ENCODE measurements at places on chromosomes 4 and X.
A peak's percentile ranks its signal among the peaks of the same experiment; 100 is the strongest.

DNA sequence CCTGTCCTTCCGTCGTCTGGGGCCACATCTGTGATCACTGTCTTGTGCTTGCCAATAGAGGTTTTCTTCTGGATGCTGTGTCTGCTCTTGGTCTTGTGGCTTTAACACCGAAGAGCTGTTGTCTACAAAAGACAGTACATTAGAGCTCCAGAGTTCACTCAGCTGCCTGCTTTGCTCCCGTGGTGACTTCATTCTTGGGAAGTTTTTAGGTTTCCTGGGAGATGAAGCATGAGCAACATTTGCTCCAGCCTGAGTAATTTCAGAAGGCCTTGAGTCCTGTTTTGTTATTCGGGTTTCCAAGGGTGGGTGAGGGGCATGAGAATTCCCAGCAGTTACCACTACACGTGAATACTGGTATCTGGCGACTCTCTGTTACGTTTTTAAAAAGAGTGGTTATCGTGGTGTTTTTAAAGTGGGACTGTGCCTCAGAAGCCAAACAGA lies 189.2 kb downstream of the SHROOM3 start:
- DNase-seq, result peak; percentile 95

DNA sequence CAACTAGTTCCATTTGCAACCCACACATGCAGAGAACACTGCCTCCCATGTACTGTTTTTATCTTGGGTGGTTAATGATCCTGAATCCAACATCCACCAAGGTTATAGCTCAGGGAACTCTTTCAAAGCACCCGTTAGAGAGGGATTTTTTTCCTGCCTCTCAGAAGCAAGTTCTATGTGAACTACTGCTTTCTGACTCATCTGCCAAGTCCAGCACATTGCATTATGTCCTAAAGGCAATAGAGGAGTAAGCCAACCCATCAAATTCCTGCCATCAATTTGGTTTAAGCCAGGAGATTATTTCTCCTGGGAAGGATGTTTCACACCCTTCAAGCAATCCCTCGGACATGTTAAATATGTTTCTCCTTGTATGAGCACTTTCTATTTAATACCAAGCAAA lies 334.5 kb downstream of the GASK1B start:
- DNase-seq, result no peak

DNA sequence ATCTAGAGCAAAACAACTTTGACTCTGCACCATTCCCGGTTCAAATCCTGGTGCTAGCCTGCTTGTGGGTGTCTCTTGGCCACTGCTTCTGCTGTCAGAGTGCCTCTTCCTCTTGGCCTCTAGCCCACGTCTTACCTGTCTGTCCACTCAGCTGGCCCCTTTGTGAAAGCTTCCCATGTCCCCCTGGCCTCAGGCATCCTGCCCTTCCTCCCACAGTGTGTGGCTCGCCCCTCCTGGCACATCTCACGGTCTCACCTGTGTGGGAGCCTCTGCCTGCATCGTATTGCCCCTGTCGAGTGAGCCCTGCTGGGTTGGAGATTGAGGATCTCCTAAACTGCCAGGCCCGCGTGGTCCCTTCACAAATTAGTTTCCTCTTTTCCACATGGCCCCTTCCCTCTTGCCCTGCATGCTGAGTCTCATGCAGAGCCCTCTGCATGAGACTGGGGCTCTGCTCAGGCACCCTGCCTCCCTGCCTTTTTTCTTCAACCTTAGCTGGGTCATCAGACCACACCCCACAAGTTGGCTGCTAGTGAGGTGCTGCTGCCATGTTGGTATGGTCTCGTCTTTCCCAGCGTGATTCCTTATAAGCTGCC lies 53.7 kb upstream of the TADA2B start:
- no peak for DNase-seq

GRCh38 chr4:77911091-77911490 lies 48.5 kb downstream of the MRPL1 start:
- no peak for DNase-seq

DNA sequence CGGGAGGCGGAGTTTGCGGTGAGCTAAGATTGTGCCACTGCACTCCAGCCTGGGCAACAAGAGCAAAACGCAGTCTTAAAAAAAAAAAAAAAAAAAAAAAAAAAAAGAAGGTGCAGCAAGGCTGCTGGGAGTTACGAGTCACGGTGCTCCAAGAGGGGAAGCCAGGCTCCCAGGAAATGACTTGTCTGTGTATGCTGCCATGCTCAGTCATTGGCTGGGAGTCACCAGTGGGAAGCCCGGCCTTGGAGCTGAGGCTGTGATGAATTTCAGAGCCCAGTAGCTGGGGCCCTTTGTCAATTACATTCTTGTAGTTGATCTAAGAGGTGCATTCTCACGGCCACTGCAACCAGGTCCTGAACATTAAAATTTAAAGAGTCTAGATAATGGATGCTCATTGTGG lies 1105.1 kb upstream of the TENM3 start:
- no peak for DNase-seq

GRCh38 chr4:82599336-82599735 lies 37.5 kb upstream of the TMEM150C start:
- DNase-seq, result no peak

DNA sequence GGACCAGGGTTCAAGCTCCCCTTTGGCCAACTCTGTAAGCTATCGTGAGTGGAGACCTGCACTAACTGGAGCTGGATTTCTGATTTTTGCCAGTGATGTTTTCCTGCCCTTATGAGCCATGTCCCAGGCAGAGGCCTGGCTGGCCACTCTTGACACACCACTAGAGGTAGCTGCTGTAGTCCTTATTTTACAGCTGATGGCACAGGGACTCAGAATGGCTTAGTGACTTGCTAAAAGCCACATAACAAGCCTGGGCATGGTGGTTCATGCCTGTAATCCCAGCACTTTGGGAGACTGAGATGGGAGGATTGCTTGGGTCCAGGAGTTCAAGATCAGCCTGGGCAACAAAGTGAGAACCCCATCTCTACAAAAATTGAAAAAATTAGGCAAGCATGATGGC lies 33.4 kb downstream of the CYTL1 start:
- no peak for DNase-seq

DNA sequence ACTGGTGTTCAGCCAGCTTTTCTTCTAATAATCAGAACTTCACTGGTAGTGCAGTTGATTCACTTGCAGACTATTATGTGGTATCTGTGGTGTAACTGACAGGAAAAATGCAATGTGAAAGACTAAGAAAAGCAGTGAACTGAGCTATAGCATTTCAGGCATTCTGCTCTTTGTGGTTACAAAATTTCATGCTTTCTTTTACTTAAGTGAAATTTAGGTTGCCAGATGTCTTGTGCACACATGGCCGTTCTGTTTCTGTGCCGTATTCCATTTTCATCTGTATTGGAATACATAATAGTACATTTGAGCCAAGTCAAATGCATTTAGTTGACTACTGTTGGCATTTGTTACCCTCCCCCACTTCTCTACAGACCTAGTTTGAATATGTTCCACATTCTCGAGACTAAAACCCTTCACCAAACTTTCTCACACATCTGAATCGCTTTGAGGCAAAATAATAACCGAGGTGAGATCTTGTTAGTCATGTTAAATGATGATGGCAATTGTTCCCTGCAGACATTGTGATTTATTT lies 8.2 kb downstream of the RTL3 start:
- no peak for DNase-seq

Data from GM04504 (cell line).